NCI-H2171 (cell line): ENCODE measurements at places on chromosomes 3 and 15.

- no peak for DNase-seq
These were observed 462.0 kb downstream of the PDCD6IP start for GRCh38 chr3:34260271-34261000.

- no peak for DNase-seq
These were observed 57.4 kb downstream of the MGLL start for GRCh38 chr3:127764841-127765362.

DNA sequence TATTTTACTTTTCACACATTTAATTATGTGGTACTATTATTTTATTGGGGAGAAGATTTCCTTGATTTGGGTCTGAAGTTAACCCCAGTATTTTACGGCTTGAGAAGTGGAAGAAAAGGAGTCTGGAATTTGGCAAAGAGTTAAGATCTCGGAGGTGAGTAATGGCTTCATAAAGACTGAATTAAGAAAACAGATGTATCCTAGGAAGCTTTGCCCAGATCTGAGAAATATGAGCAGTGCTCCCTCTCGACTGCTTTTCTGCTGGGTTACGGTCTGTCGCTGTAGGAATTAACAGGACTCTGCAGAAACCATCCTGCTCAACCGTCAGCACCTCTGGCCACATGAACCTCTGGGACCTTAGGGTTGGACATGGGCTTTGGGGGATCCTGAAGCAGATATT, 163.6 kb upstream of the NDN start:
- no peak for DNase-seq

GRCh38 chr3:151880416-151880690, 6.9 kb downstream of the SUCNR1 start:
- DNase-seq, result no peak

- DNase-seq, result no peak
These were observed 312.5 kb downstream of the C3orf38 start for GRCh38 chr3:88462230-88462629.

DNA sequence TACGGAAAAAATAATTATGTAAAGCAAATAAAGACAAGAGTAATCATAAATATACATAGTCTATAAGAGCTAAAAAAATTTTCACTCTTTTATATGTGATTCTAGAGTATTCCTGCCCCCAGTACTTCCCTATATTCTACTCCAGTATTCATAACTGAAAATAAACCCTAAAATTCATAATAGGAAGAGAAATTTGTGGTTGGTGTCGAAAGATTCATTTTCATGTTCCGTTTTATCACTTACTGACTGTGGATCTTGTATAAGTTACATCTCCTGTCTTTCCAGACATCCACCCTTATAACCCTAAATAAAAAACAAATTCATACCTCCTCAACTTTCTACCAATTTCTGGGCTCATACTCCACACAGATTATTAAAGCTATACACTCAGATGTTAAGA, 16.0 kb upstream of the MBNL1 start:
- no peak for DNase-seq

DNA sequence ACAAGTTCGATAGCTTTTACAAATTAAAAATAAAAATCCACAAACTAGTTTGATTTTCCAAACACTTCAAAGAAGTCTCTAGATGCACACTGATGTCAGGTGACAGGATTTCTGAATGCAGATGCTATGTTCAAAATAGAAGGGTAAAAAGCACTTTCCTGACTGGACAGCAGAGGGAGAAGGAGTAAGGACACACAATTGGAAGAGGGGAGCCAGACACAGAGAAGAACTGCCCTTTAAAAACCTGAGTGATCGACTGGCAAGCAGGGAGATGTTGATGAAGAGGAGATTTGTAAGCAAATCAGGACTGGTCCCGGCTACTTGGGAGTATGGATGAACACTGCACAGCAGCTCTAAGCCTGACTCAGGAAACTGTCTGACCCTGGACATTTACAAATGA, 612.8 kb downstream of the MAGI1 start:
- no peak for DNase-seq

DNA sequence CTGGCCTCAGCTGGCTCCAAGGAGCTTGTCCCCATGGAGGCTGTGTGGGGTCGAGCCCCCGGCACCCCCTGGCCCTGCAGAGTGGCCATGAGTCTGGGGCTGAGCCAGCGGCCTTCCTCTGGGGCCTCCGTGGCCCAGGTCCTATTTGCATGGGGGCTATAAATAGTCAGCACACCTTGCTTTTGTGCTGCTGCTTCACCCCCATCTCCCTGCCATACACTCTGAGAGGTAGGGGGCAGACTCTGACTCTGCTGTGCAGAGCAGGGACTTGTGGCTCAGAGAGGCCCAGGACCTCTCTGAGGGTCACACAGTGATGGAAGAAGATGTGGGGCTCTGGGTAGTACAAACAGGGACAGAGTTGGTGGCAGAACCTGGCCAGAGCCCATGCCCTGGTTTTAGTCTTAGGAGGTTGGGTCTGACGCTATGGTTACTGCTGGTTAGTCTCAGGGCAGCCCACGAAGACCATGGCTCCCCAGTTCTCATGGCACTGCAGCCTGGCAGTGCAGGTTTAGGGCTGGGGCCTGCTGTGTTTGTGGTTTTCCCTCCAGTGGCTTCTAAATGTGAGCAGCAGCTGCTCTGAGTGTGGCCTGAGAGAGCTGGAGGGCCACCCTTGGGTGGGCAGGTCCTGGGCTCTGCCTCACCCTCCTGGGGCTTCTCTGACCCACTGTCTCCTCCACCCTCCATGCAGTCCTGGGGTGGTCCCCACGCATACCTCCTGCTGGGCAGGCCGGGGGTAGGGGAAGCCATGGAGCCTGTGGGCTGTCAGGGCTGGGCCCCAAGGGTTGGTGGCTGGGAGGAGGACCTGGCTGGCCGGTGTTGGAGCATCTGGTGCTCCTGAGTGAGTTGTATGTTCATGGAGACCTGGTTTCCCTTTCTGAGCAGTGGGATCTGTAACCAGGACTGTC, 13.6 kb downstream of the PRKCD start:
- no peak for DNase-seq

GRCh38 chr15:97301166-97301565, 659.3 kb upstream of the ARRDC4 start:
- no peak for DNase-seq

DNA sequence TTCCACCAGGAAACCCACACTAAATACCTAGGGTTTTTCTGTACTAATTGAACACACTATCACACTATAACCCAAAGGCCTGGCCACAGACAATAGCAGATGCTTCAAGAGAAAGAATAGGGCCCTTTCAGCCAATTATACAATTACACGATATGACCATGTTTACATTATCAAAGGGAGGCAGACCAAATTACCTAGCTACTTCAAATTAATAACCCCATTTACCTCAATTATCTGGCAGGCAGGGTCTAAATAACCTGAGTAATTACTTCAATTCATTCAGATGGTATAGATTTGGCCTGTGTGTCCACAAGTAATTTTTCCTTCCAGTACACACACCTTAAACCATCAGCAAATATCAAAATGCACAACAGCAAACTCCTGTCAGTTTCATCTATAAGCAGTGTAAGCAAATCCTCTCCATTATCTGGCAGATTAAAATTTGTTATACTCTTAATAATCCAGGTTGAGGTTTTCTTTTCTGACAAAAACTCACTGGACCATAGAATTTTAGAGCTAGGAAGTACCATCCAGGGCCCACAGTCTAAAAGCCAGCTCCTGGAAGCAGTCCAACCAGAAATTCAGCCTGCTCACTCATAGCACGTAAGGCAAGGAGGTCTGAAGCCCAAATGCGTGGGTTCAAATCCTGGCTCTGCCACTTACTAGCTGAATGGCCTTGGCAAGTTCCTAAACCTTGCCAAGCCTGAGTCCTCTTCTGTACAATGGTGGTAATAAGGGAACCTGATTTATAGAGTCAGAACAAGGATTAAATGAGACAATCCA, 51.8 kb downstream of the RFTN1 start:
- DNase-seq, result no peak
